Stimulated activated CD4-positive, alpha-beta T cell treated with anti-CD3 and anti-CD28 coated beads, Interleukin-2, amount 100 ng/mL, for 4 hours (primary cell): ENCODE measurements at places on chromosomes 6 and 20.
A peak's percentile ranks its signal among the peaks of the same experiment; 100 is the strongest.

- DNase-seq: peak; percentile 69
These were observed 6.9 kb downstream of the SLC32A1 start for GRCh38 chr20:38730989-38731737.

- no peak for DNase-seq
These were observed 151.2 kb downstream of the ELOVL4 start for GRCh38 chr6:79796197-79796596.

GRCh38 chr6:17826301-17826700 is 119.6 kb upstream of the NUP153 start:
- DNase-seq: no peak

- peak; percentile 67 for DNase-seq
These were observed 58.9 kb downstream of the ZNF831 start for GRCh38 chr20:59222253-59223181.

DNA sequence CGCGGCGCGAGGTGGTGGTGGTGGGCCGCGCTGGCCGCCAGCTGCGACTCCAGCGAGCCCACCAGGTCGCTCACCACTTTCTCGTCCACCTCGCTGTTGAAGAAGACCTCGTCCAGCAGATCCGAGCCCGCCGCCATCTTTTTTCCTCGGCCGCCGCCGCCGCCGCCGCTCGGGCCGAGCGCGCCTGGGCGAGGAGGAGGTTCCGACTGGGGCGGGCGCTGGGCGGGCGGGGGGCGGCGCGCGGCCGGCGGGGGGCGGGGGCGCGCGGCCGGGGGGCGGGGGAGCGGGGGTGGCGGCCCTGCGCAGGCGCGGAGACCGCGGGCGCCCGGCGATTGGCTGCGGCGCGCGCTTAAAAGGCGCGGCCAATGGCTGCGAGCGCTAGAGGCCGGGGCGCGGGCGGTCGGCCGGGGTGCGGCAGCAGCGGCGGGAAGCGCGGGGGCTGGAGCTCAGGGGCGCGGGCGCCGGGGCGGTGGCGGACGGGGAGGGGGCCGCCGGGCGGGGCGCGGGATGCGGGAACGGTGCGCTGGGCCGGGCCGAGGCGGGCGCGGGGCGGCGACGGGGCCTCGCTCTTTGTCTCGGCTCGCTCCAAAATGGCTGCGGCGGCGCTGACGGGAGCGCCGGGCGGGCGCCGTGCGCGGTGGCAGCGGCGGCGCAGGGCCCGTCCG is at the start of gene TAF4:
TAF4 (minus strand) TSS at position 208 of the 665 bp plus-strand sequence; CDS start at position 137, 71 bp downstream.
- peak; percentile 74 for DNase-seq
